ENCODE measurements at places on chromosomes 2 and 18. TPM values are rescaled to one million over a fixed set of nuclear protein-coding genes. Genes with fewer than 3 reads are reported as not detected.

DNA sequence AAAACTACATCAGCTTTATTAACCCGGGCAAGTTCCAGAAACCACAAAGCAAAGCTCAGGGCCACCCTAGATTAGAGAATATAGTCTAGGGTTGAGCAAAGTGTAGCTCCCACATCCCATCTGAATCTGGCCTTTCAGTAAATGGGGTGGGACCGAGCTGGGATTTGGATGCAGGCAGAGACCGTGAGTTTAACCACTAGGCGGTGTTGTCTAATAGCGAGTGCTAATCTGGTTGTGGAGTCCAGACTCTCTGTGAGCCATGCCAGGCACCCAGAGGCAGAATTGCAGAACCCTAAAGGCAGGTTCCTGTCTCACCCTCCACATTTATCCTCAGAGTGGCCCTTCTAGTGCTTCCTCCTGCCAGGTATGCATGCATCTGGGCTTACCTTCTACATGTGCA lies 435.9 kb downstream of the TSN start:
- H3K27ac ChIP-seq = no peak overlapping the region
- H3K4me1 ChIP-seq = no peaks in the 10 kb centered on the region
- no peaks in the 10 kb centered on the region for H3K36me3 ChIP-seq
- H3K4me3 ChIP-seq = no peak overlapping the region

The RAB6C gene
- not detected for polyA plus RNA-seq

The ILKAP gene
- polyA plus RNA-seq = 23.2 TPM

DNA sequence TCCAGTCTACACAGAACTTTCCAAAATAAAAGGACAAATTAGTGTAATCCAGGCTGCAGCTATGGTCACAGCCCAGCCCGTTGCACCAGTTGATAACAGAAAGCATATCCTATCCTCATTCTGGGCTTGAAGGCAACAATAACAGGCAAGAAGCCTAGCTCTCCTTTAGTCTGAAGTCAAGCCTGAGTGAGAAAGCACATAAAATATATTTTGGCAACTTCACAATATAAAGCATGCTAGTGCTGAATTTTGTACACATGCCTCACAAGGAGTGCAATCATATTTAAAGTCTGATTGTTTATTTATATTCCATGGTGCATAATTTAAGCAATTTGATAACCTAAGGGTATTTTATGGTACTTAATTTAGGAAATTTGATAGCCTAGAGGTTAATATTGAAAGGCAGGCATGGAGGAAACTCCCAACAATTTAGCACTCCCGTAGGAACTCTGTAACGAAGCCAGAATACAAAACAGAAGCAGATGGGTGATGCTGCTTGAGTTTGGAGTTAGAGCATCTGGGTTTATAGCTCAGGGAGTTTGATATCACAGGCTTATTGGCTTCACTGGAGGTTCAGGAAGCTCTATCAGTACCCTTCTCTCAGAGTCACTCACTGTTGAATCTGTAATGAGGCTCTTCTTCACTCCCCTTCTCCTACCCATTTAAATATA lies 1199.1 kb upstream of the GYPC start:
- no peaks in the 10 kb centered on the region for H3K4me1 ChIP-seq
- DNase-seq = no peak
- H3K4me3 ChIP-seq = no peak overlapping the region
- no peaks in the 10 kb centered on the region for H3K27me3 ChIP-seq
- no peaks in the 10 kb centered on the region for H3K36me3 ChIP-seq
- no peak overlapping the region for H3K27ac ChIP-seq

DNA sequence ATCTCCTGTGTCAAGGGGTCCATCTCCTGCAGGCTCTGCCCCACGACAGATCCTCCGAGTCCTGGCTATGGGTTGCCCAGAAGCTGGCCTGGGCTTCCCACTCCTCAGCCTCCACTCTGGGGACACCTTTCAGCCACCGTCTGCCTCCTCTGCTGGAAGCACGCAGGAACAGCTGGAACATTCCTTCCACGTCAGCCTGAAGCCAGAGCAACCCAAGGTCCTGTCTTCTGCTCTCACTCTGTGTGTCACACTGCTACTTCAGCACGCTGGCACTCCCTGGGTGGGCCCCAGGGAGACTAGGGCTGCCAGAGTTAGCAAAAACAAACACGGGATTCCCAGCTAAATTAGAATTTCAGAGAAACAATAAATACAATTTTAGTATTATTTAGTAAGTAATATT lies 148.8 kb downstream of the HRH4 start:
- H3K4me1 ChIP-seq = no peaks in the 10 kb centered on the region
- no peaks in the 10 kb centered on the region for H3K27me3 ChIP-seq
- DNase-seq = no peak
- no peak overlapping the region for H3K27ac ChIP-seq
- H3K4me3 ChIP-seq = no peak overlapping the region
- no peaks in the 10 kb centered on the region for H3K36me3 ChIP-seq

The HDAC4 gene
- polyA plus RNA-seq = 4.5 TPM

All from CD14-positive monocyte (primary cell).